Bronchial epithelial cell (primary cell): ENCODE measurements at places on chromosomes 1 and 21.
A peak's percentile ranks its signal among the peaks of the same experiment; 100 is the strongest.

DNA sequence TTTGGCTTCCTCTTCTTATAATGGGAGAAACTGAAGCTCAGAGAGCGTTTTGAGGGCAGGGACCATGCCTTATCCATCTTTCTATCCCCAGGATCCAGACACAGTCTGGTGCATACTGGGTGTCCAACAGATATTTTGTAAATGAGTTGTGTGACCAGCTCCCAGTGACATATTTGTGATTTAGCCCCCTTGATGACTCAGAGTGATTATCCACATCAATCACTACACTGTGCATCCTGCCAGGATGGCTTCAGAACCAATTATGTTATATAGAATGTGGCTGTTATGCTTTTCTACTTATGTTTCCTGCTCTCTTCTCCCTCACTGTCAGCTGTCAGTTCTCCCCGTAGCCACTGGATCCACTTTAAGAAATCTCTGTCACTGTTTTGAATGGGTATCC is 11.3 kb downstream of the OLFML3 start:
- DNase-seq, result no peak

GRCh38 chr1:200374569-200375295 is 35.1 kb downstream of the ZNF281 start:
- peak; percentile 62 for DNase-seq

DNA sequence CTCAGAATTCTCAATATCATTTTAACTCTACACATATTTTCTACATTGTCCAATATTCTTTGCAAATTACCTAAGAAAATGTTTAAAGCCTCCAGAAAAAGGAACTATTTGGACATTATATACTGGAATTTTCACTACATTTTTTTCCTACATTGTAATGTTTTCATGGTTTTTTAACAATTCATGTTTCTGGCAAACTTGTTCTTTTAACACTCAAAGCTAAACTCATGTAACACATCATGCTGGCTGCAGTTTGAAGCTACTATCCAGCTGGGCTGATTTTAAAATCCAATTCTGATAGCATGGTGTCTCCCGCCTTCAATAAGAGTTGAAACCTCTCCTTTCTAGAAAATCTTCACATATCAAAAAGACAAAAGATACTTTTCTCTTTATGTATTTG is 52.0 kb downstream of the TGFBR3 start:
- DNase-seq, result no peak

- no peak for DNase-seq
These were observed 77.9 kb downstream of the ADARB1 start for GRCh38 chr21:45152265-45152746.

- peak; percentile 68 for DNase-seq
These were observed 8.2 kb downstream of the LMNA start for GRCh38 chr1:156122519-156123355.
